WERI-Rb-1 (cell line): ENCODE measurements at places on chromosomes 6 and 20.

GRCh38 chr20:45538209-45538799 is 978 bp downstream of the WFDC6 start:
- peak; percentile 12 for DNase-seq

- DNase-seq: peak; percentile 61
These were observed 655 bp downstream of the FAM184A start for GRCh38 chr6:119077643-119078375.

DNA sequence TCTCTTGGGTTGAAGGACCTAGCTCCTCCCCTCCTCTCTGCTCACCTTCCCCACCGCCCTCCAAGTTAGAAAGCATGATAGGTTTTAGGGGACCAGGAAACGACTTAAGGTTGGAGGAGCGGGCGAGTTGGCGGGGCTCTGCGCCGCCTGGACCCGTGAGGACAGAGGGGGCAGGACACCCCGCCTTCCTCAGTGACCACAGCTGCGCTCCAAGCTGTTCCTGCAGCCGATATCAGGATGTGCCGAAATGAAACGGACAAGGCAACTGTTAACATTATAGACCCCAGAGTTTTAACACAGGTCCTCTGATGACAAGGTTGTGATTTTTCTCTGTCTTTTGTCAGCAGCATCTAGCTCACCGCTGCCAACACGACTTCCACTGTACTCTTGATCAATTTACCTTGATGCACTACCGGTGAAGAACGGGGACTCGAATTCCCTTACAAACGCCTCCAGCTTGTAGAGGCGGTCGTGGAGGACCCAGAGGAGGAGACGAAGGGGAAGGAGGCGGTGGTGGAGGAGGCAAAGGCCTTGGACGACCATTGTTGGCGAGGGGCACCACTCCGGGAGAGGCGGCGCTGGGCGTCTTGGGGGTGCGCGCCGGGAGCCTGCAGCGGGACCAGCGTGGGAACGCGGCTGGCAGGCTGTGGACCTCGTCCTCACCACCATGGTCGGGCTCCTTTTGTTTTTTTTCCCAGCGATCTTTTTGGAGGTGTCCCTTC is at the start of gene GRM1:
GRM1 (plus strand) TSS at position 212 of the 722 bp plus-strand sequence; CDS start at position 668, 456 bp downstream.
- peak; percentile 24 for DNase-seq

DNA sequence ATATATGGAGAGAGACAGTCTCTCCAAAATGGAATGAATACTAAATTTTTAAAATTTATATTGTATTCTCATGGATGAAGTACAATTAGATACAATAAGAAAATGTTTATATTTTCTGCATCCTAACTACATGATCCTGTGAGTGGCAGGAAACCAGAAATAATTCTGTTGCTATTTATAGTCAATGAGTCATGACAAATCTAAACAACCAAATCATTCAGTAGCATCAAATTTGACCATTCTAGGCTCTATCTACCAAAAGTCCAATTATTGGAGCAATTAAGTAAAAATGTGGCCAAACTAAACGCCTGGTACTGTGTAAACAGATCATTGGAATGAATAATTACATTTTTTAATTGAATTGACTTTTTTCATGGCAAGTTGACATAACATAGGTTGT is 959.8 kb downstream of the EPHA7 start:
- no peak for DNase-seq

DNA sequence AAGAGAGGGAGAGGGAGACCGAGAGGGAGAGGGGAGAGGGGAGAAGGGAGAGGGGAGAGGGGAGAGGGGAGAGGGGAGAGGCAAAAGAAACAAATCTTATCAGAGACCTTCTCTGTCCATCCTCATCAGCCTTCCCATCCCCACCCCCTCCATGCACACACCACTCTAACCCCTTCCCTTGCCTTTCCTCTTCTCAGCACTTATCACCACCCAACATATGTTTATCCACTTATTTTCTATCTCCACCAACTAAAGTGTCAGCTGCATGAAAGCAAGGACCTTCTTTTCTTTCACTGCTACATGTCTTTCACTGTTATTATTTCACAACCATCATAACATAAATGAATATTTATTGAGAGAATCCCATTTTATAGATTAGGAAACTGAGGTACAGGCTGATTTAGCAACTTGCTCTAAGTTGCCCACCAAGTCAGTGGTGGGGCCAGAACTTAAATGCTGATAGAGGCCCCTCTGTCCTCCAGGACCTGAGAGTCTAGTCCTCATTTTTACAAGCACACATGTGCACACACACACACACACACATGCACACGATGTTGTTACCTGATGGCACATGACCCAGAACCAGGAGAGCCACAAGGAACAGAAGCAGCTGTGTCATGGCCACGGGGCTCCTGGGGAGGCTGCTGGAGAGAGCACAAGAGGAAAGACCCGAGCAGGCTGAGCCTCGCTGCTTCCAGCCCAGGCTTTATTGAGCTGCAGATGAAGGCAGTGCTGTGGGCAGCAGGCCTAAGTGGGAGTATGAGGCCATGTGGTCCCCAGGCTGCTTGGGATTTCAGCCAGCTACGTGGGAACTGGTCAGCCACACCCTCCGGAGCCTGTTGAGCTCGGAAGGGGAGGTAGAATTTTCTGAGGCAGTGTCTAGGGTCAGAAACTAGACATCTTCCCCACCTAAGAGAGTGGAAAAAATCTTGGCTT is 2.3 kb downstream of the DEFB124 start:
- DNase-seq: no peak

DNA sequence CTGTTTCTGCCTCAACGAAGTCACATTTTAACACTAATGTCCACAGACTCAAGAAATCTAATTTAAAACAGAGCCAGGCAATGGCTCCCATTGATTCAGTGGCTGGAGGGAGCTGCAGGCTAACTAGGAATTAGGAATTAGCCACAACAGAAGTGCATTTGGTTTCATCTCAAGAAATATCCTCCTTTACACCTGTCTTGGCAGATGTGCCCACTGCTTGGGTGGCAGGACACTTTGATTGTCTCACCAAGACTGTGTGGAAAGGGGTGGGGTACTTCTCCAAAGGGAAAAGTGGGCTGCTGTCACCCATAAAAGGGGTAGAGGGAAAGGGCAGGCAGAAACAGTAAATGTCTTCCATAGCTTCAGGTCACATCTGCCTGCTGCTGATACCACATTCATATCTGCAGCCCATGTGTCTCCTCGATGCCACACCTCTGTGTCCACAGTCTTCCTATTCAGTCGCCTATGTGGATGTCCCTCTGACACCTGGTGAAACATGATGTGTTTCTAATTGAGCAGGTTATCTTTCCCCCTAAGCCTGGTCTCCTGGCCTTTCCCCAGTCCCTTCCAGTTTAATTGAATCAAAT is 10.9 kb upstream of the OSER1 start:
- no peak for DNase-seq

- DNase-seq: no peak
These were observed 11.7 kb downstream of the SGK2 start for GRCh38 chr20:43570496-43570895.

DNA sequence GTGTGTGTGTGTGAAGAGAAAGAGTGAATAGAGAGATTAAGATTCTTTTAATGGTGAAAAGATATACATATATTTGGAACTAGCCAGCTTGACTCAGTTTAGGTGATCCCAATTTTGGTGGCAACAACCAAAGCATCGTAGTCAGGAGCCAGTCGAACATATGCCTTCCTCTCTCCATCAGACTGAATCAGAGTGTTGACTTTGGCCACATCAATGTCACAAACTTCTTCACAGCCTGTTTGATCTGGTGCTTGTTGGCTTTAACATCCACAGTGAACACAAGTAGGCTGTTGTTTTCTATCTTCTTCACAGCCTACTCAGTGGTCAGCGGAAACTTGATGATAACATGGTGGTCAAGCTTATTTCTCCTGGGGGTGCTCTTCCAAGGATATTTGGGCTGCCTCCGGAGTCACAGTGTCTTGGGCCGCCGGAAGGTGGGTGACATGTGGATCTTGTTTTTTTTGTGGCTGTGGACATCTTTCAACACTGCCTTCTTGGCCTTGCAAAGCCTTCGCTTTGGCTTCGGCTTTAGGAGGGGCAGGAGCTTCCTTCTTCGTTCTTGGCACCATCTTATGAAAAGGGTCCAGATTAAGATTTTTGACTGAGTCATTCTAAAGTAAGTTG is 3.4 kb downstream of the HLA-F start:
- no peak for DNase-seq

DNA sequence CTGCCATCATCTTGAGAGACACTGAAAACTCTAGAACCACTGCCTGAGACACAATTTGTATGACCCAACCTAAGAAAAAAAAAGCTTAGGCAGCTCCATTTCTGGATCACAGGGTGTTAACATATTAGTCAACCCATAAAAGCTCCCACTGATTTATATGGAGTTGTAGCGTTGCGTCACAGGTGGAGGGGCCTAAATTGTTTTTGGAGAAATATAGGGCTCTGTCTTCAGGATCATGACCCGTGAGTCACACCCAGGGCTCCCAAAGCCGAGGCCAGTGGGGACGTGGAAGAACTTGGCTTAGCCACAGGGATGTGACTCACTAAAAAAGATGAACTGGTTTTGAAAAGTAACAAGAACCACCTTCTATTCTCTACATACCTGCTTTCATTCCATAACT is 116.5 kb upstream of the BMP2 start:
- no peak for DNase-seq

GRCh38 chr6:38035478-38035877 is 216.0 kb downstream of the ZFAND3 start:
- no peak for DNase-seq

DNA sequence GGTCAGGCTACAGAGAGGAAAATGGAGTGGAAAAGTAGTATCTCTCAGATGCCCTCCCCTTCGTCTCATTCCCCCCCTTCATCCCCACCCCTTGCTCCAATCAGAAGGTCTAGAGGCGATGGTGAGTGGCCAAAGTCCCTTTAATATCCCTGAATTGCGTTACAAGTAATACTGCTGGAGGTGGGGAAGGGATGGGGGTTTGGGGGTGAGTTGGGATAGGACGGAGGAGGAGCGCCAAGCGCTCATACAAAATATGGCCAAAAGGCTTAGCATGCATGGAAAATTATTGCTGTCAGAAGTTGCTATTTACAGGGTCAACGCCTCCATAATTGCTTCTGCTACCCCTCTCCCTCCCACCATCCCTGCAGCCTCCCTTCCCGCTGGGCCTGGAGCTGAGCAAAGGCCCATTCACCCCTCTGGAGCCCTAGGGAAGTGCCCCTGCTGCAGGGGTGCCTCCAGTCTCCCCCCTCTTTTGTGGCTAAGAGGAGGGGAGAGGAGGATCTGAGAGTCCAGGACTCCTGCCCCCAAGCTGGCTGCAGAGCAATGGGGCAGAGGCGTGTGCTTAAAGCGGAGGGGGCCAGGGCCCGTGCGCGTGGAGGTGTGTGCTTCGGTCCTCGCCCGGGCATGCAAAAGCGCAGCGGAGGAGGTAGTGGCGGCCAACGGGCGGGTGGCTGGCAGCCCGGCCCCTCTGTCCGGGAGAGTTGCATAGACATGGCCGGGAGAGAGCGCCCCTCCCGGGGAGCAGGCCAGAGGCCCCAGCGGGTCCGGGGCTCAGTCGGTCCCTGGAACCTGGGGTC is 8.7 kb upstream of the SRXN1 start:
- no peak for DNase-seq

GRCh38 chr20:21820688-21821087 is 115.2 kb downstream of the PAX1 start:
- DNase-seq: no peak

DNA sequence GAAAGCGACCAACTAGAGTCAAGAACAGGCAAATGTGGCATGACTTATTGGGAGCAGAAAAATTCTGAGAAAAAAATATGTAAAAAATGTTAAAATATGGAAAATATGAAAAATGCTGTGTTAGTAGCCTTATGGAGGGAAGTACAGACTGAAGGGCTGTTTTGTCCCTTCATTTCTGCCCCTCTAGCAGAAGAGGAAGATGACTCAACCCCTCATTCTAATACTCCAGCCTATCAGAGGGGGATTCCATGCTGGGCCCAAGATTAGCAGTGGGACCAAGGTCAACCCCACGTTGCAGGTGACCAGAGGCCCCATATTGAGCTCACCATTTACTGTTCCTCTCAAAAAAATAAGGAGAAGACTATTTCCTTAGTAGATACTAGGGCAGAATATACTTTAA is 8.4 kb downstream of the MUC21 start:
- DNase-seq: no peak

DNA sequence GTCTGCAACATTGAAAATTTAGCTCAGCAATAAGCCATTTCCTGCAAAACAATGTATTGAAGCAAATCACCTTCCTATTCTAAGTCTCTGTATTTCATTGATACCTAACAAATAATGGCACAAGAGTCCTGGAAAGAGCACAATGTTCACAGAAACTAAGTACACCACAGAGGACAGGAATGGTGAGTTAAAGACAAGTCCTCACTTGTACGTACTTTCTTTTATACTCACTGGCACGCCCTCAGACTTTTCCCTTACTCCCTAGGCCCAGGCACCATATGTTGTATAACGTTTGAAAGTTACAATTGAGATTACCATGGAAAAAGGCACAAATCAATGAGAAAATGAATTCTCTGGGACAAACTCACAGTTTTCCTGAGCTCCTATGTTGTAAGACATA is 683.0 kb upstream of the MANEA start:
- DNase-seq: no peak

- DNase-seq: peak; percentile 88
These were observed 668 bp downstream of the PKIB start for GRCh38 chr6:122610690-122611455.

DNA sequence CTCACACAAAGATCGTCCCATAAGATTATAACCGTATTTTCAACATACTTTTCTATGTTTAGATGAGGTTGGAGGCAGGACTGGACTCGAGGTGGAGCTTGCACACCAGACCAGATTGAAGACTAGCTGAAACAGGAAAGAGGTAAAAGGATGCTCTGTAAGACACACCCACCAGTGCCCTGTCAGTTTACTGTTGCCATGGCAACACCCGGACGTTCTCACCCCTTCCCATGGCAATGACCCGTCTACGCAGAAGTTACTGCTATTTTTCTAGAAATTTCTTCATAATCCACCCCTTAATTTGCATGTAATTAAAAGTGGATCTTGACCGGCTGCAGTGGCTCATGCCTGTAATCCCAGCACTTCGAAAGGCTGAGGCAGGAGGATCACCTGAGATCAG is 13.6 kb upstream of the SRSF6 start:
- DNase-seq: no peak

DNA sequence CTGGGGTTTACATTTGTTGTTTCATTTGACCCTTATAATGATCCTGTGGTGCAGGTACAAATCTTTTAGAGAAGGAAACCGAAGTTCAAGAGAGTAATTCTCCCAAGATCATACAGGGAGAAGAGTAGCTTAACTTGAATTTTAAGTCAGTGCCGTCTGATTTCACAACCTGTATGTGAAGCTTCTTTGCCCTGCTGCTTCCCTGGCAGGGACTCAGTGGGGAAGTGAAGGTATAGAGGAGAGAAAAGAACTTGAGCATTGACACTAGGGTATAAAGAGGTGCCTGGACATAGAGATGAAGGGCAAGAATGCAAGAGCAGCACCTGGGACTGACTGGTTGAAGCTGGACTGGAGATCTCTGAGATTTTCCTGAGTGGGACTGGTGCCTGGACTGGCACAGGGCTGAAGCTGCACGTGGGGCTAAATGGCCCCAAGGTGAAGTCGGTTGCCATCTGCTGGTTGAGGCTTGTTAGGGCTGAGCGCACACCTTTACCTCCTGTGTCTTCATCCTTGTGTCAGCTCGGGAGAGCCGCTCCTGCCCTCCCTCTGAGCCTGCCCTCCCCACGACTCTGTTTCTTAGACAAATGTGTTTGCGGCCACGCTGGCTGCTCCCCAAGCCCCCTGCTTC is 41.8 kb downstream of the FARS2 start:
- peak; percentile 89 for DNase-seq

GRCh38 chr20:62935968-62936585 is 1.9 kb upstream of the GID8 start:
- DNase-seq: peak; percentile 5

GRCh38 chr6:27541212-27541932 is 68.5 kb upstream of the ZNF184 start:
- DNase-seq: no peak

GRCh38 chr6:101079696-101080270 is 198.7 kb upstream of the ASCC3 start:
- DNase-seq: no peak
